ENCODE measurements at places on chromosomes 2 and 18.

DNA sequence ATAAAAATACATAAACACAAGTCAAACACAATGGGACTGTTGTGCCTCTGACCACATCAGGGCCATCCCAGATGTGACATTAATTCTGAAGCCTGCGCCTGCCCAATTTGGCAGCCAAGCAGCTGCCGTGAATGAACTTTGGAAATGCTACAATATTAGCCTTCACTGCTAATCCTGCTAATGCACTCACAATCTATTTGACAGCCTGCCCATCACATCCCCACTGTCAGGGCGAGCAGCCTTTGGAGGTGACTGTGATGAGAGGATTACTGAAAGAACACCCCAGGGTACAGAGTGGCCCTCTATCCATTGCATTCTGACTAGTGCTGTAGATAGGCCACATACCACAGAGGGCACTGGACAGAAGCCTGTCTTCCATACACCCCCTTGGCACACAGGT lies 21.6 kb downstream of the OSR1 start:
- H3K36me3 ChIP-seq = no peaks in the 10 kb centered on the region
- H3K4me1 ChIP-seq = no peaks in the 10 kb centered on the region
- no peaks in the 10 kb centered on the region for H3K27me3 ChIP-seq
- no peak overlapping the region for H3K27ac ChIP-seq

DNA sequence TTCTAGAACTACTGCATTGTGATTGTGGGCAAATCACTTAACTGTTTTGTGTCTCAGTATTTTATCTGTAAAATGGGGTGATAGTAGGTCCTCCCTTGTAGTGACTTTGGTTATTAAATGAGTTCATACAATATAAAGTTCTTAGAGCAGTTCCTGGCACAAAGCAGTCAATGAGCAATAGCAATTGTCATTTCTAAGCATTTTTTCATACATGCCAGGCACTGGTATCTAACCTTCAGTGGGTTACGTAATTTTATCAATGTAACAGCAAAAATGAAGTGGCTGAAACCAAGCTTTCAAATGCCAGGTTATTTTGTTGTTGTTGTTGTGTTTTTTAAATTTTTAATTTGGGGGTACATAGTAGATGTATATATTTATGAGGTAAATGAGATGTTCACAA lies 401.9 kb downstream of the MEIS1 start:
- H3K27ac ChIP-seq = no peak overlapping the region
- H3K4me1 ChIP-seq = no peaks in the 10 kb centered on the region
- no peaks in the 10 kb centered on the region for H3K27me3 ChIP-seq
- no peak for DNase-seq
- no peak overlapping the region for H3K4me3 ChIP-seq

- no peak for DNase-seq
- no peaks in the 10 kb centered on the region for H3K4me1 ChIP-seq
- no peak overlapping the region for H3K4me3 ChIP-seq
These were observed 31.7 kb upstream of the ZBTB7C start for GRCh38 chr18:48440924-48441323.

DNA sequence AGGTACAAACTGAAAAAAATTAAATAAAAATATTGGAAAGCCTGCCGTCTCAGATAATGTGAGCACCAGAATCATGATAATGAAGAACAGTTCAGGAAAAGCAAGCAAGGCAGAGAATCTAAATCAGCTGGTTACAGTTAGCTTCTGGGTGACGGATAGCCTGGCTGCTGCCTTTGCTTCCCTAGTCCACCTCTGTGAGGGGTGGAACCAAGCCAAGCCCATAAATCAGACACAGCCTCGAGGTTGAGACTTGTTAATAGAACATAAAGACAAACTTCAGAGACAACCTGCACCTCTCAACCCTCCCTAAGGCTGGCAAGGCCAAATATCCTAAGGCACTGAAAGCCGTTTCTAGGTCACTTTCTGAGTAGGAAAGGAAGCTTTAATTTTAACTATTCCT lies 334.7 kb upstream of the SLC39A10 start:
- no peak overlapping the region for H3K27ac ChIP-seq
- no peaks in the 10 kb centered on the region for H3K36me3 ChIP-seq
- H3K27me3 ChIP-seq = no peaks in the 10 kb centered on the region
- no peak overlapping the region for H3K4me3 ChIP-seq
- DNase-seq = no peak

Data from CD8-positive, alpha-beta memory T cell (primary cell).